Stimulated activated CD8-positive, alpha-beta memory T cell treated with anti-CD3 and anti-CD28 coated beads, Interleukin-2, amount 100 ng/mL, for 1 hour (primary cell): ENCODE measurements at places on chromosomes 1 and 21.
A peak's percentile ranks its signal among the peaks of the same experiment; 100 is the strongest.

- DNase-seq = peak; percentile 68
These were observed 689 bp downstream of the NASP start for GRCh38 chr1:45584351-45585109.

DNA sequence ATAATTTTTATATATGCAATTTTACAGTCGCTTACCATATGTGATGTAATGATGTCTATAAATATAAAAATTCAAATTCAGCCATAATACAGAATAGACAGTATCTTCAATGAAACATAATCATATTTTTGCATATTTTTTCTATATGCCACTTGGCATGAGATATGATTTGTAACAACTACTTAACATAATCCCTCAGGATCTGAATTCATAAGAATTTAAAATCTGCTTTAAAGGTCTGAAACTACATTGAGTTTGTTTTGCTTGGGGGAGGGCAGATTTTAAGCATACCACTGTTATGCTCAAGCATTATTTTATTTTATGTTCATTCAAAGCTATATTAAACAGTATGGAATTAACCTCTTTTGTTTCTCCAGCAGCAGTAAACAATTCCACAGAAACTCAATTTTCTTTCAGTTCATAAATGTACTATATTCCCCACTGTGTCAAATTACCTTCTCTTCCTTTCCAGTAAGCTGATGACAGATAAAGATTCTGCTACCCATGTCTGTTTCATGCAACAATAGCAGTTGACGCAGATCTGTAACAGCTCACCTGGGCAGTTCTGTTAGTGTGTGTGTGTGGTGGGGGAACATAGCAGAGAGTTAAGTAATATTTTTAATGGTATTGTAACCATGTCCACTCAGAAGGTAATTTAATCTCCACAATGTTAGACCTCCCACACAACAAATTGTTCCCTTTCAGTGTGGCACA, 224.8 kb downstream of the NTNG1 start:
- no peak for DNase-seq

GRCh38 chr1:41941381-41941780, 22.7 kb upstream of the HIVEP3 start:
- DNase-seq = no peak

GRCh38 chr1:194568610-194569009, 1382.2 kb upstream of the B3GALT2 start:
- no peak for DNase-seq

DNA sequence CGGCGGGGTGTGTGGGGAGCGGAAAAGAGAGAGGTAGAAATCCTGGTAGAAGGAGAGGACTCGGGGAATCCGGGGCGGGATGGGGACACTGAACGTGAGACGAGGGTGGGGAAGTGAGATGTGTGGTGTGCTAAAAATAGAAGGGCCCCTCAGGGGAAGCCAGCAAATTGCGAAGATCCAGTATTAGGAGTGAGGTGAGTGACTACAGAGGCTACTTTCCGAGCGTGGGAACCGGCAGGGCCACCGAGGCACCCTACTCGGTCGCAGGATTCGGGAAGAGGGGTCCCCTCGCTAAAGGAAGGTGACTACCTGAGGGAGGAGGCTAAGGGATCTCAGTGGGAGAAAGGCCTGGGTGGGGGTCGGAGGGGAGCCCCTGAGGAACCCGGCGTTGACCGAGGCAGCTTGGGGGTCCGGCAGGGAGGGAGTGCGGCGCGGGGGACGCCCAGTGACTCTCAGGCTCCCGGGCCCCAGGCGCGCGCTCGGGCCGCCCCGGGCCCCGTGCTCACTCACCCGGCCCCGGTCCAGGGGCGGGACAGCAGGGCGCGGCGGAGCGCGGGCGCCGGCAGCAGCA, 318 bp downstream of the ALDH4A1 start:
- DNase-seq = no peak

DNA sequence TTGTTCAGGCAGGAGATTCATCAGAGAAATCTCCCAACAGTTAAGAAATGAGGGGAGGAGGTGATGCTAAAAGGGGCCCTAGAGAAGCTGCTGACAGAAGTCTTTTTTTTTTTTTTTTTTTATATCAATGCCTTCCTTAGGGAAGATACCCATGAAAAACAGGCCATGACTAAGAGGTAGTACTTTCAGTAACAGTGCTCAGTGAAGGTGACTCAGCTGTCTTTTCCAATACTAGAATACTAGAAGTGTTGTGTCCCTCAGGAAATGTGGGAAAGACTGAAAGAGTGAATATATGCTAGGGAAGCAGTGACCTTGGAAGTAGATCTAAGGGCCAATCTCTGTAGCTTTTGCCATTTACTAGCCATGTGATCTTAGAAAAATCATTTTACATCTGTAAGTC, 52.4 kb upstream of the SLFNL1 start:
- DNase-seq = no peak
